Esophagus squamous epithelium (tissue), 5 donors: ENCODE measurements at places on chromosomes 4 and X.

- DNase-seq: no peak
Measured at GRCh38 chr4:76758996-76759395, 138.9 kb downstream of the SOWAHB start.

DNA sequence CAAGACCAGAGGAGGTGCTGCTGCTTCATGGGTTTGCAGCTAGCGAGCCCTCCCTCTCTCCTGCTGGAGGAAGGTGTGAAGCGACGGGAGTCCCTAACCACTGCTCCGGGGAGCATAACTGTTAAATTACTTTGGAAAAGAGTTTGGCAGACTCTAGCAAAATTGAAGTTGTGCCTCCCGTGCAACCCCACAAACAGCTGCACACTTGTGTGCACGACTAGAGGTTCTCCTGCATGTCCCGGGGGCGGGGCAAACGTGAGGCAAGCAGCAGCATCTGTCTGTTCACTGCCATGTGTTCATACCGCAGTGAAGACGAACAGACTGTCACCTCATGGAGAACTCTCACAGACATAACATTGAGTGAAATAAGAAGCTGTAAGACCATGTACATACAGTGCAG, 34.5 kb downstream of the TNIP2 start:
- no peak for DNase-seq

- no peak for DNase-seq
Measured at GRCh38 chr4:184234155-184234554, 16.5 kb upstream of the ENPP6 start.

- no peak for DNase-seq
Measured at GRCh38 chrX:135395064-135395463, 26.7 kb upstream of the SMIM10L2A start.

DNA sequence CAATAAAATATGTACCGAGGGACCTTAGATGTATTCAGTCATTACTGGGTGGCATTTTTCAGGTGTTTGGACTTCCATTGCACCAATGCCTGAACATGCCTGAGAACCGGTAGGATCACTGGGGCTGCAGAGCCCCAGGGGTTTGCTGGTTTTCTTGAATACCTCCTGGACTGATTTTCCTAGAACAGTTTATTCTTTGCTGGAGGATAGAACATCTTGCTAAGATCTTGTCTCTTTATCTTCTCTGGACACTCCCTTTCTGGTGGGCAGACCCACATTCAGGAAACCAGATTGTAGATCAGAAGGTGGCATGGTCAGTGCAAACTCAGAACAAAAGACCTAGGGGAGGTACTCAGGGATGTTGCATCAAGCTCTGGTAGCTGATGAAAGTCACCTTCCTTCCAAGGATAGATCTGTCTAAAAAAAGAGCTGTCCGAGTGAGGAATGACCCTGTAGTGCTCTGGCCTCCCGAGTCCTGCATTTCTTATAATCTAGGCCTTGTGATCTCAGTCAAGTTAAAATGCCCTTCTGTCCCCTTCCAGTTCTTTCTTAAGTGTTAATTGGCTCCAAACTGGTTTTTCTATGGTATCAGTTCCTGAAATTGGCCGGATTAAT, 84.8 kb downstream of the CLDN34 start:
- no peak for DNase-seq

- no peak for DNase-seq
Measured at GRCh38 chr4:94827481-94828110, 69.8 kb downstream of the BMPR1B start.

DNA sequence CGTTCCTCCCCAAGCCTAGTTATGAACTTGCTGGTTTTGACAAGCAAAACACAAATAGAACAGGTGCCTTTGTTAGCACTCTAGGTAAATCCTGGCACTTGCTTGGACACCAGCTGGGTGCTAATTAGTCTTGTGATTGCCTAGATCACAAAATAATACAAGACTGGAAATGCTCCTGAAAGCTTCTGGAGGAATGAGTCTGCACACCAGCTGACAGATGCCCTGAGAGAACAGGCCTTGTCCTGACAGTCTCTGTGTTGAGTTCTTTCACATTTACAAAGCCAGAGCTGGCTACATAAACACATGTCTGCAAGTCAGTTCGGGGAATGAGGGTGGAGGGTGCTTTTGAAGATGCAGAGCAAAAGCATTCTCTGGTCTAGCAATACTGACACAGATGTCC, 93.8 kb downstream of the ELOVL6 start:
- DNase-seq: no peak

DNA sequence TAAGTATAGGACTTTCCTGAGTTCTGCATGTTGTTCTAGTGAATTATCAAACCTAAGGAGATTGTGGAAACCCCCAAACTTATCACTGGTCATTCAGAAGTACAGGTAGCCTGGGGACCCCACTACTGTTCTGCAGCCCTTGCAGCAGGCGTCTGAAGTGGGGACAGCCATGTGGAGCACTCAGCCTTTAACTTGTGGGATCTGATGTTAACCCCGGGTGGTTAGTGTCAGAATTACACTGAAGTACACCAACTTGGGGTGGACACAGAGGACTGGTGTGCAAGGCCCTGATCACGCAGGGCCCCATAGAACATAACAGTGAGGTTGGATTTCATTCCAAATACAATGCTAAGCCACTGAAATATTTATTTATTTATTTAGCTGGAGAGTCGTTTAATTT, 103.7 kb downstream of the SCD5 start:
- no peak for DNase-seq

GRCh38 chr4:13701937-13702446, 74.5 kb upstream of the BOD1L1 start:
- no peak for DNase-seq

GRCh38 chrX:102669526-102669925, 18.2 kb downstream of the GPRASP1 start:
- no peak for DNase-seq

DNA sequence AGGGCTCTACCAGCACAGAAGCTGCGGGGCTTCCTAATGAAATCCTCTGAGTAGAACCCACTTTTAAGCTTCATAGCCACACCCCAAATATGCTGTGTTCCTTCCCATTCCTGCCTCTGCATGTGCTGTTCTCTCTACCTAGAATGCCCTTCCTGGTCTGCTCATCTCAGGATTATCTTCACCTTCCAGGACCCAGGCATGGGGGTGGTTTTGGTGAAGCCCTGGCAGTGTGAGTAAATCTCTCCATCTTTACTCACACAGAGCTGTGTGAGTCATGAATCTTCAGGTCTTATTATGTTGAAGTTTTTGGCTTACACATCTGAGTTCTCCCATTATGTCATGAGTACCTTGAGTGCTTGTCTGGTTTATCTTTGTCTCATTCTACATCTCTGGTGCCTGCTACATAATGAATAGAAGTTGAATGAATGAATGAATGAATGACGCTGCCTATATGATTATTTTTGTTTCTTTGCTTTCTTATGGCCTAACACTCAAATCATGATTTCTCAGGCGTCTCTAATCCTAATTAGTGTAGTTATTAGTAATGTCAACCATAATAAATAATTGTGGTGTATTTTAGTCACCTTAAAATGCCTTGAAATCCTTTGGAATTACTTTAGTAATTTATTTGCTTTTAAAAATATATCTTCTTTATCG, 41.9 kb downstream of the HADH start:
- DNase-seq: no peak

- DNase-seq: no peak
Measured at GRCh38 chr4:96052827-96053226, 212.9 kb downstream of the PDHA2 start.

- no peak for DNase-seq
Measured at GRCh38 chr4:55637272-55637820, 1.2 kb upstream of the NMU start.

- DNase-seq: no peak
Measured at GRCh38 chr4:102589743-102590142, 88.6 kb downstream of the NFKB1 start.

DNA sequence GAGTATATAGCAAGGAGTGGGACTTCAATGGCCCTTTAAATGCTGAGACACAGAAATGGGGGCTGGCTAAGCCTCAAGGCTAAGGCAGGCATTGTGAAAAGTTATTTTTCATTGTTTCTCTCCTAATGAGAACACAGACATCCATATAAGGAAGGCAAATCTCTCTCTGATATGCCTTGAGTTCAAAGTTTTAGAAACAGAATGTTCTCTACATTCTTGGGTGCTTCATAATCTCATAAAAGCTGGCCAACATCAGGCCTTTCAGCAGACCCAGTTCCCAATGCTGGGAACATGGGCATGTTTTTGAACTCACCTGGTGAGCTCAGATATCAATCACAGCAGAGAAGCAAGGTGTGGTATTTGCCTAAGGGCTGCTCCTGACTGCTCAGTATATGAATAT, 19.4 kb upstream of the RAB40A start:
- DNase-seq: no peak

DNA sequence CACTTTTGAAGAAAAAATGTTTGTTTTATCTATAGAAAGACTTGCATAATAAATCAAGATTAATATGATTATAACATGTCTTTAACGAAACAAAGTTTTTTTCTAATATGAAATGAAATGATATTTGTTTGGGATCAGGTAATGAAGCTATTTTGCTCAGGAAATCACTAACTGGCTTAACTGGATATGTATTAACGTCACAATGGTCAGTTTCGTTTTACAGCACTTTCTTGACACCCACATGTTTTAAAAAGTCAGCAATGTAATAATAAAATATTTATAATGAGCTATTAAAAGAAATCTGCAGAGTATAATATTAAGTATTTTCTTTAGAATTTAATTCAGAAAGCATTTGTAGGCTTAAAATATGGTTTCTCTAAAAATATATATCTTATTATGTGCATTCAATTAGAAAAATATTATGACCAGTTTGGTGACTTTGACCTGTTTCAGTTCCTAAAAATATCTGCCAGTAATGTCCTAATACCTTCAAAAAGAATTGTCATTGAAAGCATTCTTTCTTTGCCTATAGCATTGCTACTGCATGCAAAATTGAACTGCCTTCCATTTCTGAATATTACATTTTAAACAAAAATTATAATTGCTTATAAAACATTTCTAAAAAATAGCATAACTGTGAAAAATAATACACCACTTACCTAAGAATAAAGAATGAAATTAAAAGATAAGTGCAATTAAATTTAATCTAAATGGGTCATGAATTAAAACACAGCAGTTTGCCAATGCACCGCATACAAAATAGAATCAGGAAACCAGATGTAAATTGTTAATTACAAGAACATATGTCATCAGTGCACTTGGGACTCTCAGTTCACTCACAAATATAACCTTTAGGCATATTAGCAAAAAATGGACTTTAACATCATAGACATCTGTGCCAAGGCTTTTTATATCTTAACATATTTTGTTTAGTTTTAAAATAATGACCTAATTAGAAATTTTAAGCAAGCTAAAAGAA, 31.6 kb downstream of the TIGD2 start:
- DNase-seq: no peak

GRCh38 chrX:111444881-111445280, 32.9 kb upstream of the DCX start:
- DNase-seq: no peak

- no peak for DNase-seq
Measured at GRCh38 chr4:163448540-163449203, 24.9 kb downstream of the TKTL2 start.

DNA sequence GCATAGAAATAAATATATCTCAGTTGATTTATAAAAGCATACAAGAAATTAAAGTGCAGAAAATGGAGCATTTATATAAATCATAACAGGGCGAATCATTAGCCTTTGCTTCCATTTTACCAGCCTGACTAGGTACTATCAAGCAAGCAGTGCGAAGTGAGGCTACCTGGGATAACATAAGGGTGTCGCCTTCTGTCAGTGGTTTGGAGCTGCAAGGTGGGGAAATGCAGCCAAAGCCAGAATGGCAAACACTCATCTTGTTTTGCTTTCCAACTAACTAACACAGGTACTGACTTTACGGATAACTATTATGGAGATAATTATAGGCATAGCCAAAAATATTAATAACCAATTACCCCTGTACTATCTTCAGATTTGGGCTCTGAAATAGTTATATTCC, 1459.8 kb downstream of the RAPGEF2 start:
- no peak for DNase-seq

GRCh38 chr4:150126864-150127203, 48.6 kb downstream of the DCLK2 start:
- no peak for DNase-seq

- DNase-seq: no peak
Measured at GRCh38 chrX:68727696-68728095, 80.2 kb downstream of the STARD8 start.

DNA sequence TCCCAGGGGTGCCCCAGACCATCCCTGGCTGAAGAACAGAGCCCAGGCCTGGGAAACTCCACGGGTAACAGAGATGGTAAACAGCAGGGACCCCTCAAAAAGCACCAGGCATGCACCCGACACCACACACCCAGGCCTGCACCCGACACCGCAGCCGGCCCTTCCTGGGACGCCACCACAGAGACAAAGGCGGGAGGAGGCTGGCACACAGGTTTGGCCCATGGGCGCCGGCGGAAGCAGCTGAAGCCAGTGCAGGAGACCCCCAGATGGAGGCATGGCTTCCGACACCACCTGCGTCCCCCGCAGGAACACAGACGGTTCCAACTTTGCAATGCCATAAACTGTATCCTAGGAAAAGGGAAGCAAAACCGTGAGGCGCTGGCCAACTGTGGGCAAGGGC, 22.3 kb downstream of the CTBP1 start:
- no peak for DNase-seq

GRCh38 chr4:89416960-89417359, 109.4 kb upstream of the GPRIN3 start:
- DNase-seq: no peak

- DNase-seq: no peak
Measured at GRCh38 chrX:109441266-109441665, 40.6 kb downstream of the GUCY2F start.

- DNase-seq: no peak
Measured at GRCh38 chr4:72077346-72077745, 45.5 kb downstream of the NPFFR2 start.

- DNase-seq: no peak
Measured at GRCh38 chr4:174607792-174608191, 85.5 kb upstream of the HPGD start.

- no peak for DNase-seq
Measured at GRCh38 chr4:185244763-185245162, 35.4 kb downstream of the SNX25 start.

- DNase-seq: no peak
Measured at GRCh38 chr4:77152421-77152820, 4.6 kb upstream of the CCNG2 start.

- DNase-seq: no peak
Measured at GRCh38 chr4:16007471-16008095, 44.6 kb upstream of the FGFBP2 start.

GRCh38 chr4:83851261-83852084, 315.6 kb downstream of the GPAT3 start:
- no peak for DNase-seq
